Natural killer cell treated with Interleukin-12 subunit alpha and Interleukin-12 subunit beta and Interleukin-15 and Interleukin-18, amount 100 ng/mL, for 72 hours (primary cell): ENCODE measurements at places on chromosomes 3 and 15.

GRCh38 chr3:164479406-164479805 is 598.9 kb downstream of the SI start:
- DNase-seq, result no peak

DNA sequence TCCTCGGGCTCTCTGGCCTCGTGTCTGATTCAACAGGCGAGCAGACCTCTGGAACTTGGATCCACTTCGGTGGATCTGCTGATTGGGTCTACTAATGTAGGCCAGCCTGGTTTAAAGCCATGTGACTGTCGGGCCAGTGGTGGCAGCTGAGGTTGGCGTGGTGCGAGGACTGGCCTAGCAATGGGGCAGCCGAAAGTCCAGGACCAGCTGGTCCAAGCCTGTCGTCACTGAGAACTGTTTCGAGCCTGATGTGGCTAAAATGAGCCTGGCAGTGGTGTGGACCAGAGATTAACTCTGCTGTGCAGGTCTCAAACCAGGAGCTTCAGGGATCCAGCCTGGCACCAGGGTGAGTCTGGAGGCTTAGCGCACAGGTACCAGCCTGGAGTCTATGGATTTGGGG is 56.4 kb upstream of the ROBO1 start:
- DNase-seq, result no peak

GRCh38 chr3:107969525-107969924 is 121.3 kb downstream of the CD47 start:
- no peak for DNase-seq

DNA sequence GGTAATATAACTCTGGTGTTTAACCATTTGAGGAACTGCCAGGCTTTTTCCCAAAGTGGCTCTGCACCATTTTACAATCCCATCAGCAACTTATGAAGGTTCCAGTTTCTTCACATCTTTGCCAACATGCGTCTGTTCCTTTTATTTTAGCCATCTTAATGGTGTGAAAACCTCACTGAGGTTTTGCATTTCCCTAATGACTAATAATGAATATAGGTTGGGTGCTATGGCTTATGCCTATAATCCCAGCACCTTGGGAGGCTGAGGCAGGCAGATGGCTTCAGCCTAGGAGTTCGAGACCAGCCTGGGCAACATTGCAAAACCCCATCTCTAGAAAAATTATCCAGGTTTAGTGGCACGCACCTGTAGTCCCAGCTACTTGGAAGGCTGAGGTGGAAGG is 210.6 kb downstream of the TCF12 start:
- DNase-seq, result no peak

- DNase-seq, result no peak
Measured at GRCh38 chr3:121619691-121620090, 26.5 kb downstream of the FBXO40 start.
